ENCODE measurements at places on chromosomes 1 and 21.

- no peak for DNase-seq
Observed at GRCh38 chr1:161342821-161343220, 24.9 kb downstream of the CFAP126 start.

GRCh38 chr1:43329995-43330751 is 7.4 kb upstream of the MPL start:
- peak; percentile 44 for DNase-seq

DNA sequence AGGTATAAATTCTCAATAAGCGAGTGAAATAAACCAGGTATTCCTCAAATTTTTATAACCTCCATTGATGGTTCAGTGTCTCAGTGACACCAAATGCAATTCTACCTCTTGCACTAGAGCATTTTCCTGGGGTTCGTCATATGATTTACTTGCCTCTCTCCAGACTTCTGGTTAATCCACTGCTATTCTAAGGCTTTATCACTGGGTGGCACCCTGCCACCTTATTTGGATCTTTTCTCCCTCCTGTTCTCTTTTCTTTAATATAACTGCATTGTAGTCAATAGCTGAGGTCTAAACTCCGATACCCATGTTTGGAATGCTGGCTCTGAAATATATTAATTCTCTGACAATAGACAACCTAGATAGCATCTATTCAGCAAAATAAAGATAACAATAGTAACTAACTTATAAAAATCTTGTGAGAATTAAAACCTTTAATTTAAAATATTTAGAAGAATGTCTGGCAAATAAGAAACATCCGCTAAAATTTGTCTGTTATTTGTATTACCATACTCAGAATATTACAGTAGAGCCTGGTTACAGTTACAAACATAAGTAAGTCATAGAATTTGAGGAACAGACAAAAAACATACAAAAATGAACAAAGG is 436.4 kb downstream of the PLA2G4A start:
- DNase-seq = no peak

GRCh38 chr1:54477153-54477561 is 70.9 kb upstream of the ACOT11 start:
- no peak for DNase-seq

DNA sequence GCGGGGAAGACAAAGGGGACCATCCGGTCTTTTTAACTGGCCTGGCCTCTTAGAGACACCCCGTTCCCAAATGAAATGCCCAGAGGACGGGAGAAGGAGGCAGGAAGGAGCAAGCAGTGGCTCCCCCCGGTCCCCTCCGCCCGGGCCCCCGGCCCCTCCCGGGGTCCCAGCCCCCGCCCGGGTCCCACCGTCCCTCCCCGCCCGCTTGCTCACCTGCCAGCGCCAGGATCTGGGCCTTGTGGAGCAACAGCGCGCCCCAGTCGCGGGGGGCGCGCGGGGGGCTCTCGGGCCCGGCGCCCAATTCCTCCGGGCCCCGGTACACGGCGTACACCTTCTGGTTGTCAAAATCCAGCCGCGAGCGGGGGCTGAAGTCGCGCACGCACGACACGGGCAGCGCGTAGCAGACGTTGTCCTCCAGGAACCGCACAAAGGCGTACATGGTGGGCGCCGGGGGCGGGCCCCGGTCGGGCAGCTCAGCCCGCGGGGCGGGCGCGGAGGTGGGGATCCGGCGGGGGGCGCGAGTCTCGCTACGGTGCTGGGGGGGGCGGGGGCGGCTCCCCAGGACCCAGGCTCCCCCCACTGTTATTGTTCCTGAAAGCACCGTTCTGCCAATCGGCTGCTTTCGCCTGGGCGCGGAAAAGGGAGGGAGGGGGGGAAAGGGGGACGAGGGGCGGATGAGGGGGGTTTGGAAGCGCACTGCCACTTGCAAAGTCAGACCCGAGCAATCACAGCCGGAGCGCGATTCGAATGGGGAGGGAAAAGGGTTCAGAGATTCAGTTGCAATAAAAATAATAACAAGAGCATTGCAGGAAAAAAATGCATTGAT is at the start of gene BEND5:
Gene BEND5, minus strand, starts transcription at position 499 of the 826 bp plus-strand sequence. Its CDS starts 60 bp downstream, at position 439.
- peak; percentile 28 for DNase-seq

DNA sequence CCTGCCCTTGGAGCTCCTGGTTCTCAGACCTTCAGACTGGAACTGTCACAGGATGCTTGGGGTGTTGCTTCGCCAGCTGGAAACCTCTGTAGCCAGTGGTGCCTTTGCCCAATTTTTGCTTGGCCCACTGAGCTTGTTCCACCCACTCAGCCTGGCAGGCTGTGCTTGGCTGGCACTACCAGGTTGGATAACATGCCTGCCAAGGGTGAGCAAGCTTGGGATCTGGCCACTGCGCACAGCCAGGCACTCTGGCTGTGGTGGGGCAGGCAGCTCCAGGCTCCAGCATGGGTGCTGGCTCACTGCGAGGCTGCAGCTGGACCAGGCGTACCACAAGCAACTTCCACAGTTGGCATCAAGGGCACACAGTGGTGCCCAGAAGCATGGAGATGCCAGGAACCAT is 967.8 kb upstream of the NCAM2 start:
- DNase-seq = no peak

DNA sequence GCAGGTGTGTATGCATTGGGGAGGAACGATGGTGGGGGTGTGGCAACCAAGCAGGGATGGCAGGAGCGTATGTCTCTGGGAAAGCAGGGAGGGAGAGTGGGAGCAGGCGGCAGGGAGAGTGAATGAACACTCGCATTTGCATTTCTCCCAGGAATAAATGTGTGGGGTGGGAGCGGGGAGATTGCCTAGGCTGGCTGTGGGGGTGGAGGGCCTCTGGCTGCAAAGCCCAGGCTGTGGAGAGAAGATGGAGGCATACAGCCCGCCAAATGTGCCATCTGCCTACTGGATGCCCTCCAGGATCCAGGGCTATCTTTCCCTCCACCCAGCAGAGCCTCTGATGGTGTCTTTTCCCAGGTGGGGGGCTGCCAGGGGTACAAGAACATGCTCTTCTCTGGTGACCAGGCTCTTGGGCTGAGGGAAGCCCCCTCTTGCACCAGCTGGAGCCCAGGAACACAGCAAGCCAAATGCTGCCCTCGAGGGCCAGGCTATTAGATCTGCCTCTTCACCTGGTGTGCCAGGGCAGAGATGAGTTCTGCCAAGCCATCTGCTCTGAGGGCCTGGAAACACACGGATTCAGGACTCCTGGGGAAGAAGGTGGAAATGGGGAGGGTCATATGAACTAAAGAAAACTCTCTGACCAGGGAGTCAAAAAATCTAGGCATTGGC is 1.7 kb upstream of the OPTC start:
- DNase-seq = no peak

- DNase-seq = no peak
Observed at GRCh38 chr1:162688521-162688920, 56.3 kb downstream of the DDR2 start.

DNA sequence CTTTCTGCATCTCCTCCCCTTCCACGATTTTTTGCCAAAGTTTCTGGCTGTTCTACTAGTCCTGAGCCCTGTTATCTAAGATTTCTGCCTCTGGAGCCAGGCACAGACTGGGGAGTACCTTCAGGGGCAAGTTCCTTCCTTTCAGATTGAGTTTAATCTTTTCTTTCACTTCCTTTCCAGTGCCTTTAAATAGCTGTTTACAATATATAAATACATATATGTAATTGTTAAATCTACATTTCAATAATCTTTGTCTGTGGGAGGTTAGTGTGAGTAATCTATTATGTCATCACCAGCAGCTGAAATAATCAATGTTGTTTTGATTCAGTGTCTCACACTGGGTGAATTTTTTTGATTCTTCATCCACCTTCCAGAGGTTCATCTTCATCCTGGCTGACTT is 31.8 kb downstream of the DIPK1A start:
- no peak for DNase-seq

DNA sequence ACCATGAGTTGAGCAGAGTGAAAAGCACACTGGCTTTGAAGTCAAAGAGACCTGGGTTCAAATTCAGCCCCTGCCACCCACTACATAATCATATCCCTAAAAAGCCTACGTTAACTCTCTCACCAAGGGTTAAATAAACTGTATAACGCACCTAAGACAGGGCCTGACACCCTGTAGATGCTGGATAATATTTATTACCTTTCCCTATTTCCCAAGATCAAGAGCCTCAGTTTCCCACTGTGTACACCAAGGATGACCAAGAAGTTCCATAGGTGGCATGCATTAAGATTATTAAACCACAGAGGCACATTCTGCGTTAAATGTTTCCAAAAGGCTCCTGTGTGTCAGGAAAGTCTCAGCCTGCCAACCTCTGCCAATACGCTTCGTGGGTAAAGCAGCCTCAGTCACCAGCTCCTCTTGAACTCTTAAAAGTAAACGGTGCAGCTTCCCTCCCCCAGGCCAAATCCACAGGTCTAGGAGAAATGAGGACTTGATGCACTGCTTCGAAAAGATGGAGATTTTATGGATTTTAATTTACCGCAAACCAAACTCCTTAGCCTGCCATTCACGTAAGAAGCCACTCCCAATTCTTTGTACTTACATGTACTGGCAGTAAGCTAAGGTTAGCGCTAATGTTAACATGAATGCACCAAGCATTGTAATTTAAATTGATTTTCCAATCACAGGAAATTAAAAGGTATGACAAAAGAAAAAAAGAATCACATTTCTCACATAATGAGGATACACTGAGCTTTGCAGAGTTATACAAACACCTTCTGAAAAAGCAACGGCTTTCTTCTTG is 2.6 kb downstream of the USP24 start:
- no peak for DNase-seq

DNA sequence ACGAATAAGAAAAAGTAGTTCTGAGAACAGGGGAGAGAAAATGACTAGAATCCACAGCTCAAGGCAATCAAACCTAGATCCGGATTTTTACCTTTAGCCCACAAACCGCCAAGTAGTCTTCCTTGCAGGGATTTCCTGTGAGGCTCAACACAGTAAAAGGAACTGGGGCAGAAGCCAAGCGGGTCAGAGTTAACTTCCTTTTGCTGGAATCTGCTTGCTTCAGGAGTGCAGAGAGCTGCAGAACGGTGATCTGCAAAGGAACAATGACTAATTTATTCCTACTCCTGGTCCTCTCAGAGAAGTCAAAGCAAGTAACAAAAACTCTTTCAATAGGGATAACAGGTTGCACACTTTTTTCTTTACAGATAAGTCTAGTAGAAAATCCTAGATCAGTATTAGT is 53.4 kb downstream of the UBR4 start:
- no peak for DNase-seq

DNA sequence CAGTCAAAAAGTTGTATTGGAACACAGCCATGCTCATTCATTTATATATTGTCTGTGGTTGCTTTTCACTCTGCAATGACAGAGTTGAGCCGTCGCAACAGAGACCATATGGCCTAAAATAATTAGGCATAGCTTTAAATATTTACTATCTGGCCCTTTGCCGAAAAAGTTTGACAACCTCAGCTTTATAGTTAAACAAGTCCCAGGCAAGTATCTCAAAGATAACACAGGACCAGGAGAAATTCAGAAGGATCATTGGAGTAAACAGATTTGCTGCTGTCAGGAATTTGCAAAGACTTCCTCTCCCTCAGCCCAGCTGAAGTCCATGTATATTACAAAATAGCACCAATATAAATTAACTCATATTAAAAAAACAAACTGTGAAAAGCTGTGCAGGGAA is 34.4 kb downstream of the NID1 start:
- DNase-seq = no peak

DNA sequence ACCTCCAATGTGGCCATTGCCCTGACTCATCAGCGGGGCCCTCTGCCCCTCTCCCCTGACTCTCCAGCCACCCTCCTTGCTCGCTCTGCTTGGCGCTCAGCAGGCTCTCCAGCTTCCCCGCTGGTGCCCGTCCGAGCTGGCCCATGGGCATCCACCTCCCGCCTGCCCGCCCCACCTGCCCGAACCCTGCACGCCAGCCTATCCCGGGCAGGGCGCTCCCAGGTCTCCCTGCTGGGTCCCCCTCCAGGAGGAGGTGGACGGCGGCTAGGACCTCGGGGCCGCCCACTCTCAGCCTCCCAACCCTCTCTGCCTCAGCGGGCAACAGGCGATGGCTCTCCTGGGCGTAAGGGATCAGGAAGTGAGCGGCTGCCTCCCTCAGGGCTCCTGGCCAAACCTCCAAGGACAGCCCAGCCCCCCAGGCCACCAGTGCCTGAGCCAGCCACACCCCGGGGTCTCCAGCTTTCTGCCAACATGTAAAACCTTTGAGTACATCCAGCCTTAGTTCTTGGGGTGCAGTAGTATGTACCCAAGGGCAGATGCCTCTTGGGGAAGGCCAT is 10.8 kb downstream of the HCN3 start:
- no peak for DNase-seq

GRCh38 chr1:223020770-223021169 is 122.3 kb downstream of the TLR5 start:
- DNase-seq = no peak

GRCh38 chr1:198079432-198079951 is 77.3 kb upstream of the NEK7 start:
- DNase-seq = no peak

DNA sequence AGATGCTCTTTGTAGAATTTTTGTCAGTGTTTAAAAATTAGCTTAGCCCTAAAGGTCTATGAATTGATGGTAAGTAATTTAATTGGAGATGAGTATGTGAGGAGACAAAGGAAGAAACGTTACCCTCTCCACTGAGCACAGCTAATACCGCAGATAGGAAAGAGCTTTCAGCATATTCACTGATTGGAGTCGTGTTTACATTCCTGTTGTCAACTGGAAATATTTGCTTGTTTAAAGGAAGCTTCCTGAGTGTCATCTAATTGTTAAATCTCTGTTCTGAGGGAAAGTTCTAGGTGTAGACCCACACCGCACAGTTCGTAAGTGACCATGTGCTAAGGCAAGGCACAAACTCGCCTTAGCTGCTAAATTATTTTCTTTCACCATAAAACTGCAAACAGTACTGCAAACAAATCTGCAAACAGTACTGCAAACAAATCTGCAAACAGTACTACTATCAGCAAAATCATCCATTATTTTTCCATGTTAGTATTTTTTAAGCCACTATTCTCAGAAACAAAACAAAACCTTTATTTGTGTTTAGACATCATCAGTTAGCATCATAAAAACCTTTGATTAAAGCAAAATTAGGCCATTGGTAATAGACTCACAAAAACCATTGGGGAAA is 32.6 kb downstream of the TOMM20 start:
- DNase-seq = no peak

DNA sequence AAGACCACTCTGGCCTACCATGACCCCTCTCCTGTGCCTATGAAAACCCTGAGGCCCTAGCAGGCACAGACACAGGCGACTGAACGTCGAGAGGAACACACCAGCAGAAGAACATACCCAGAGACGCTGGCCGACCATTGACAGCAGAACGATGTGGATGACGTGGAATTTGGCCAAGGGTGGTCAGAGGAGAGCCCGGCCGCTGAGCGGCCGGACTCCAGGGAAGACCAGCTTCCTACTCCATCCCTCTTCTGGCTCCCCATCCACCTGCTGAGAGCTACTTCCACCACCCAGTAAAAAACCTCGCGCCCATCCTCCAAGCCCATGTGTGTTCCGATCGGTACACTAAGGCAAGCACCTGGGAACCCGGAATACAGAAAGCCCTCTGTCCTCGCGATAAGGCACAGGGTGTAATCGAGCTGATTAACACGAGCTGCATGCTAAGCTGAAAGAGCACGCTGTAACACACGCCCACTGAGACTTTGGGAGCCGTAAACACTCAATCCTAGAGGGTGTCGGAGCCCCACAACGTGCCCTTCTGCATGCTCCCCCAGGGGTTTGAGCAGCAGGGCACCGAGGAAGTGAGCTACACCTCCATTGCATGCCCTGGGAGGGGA is 150.3 kb downstream of the CENPF start:
- DNase-seq = no peak

GRCh38 chr1:51418384-51418959 is 88.1 kb upstream of the TTC39A start:
- no peak for DNase-seq
